ENCODE measurements at places on chromosomes 13 and 19. TPM values are rescaled to one million over a fixed set of nuclear protein-coding genes. Genes with fewer than 3 reads are reported as not detected.

DNA sequence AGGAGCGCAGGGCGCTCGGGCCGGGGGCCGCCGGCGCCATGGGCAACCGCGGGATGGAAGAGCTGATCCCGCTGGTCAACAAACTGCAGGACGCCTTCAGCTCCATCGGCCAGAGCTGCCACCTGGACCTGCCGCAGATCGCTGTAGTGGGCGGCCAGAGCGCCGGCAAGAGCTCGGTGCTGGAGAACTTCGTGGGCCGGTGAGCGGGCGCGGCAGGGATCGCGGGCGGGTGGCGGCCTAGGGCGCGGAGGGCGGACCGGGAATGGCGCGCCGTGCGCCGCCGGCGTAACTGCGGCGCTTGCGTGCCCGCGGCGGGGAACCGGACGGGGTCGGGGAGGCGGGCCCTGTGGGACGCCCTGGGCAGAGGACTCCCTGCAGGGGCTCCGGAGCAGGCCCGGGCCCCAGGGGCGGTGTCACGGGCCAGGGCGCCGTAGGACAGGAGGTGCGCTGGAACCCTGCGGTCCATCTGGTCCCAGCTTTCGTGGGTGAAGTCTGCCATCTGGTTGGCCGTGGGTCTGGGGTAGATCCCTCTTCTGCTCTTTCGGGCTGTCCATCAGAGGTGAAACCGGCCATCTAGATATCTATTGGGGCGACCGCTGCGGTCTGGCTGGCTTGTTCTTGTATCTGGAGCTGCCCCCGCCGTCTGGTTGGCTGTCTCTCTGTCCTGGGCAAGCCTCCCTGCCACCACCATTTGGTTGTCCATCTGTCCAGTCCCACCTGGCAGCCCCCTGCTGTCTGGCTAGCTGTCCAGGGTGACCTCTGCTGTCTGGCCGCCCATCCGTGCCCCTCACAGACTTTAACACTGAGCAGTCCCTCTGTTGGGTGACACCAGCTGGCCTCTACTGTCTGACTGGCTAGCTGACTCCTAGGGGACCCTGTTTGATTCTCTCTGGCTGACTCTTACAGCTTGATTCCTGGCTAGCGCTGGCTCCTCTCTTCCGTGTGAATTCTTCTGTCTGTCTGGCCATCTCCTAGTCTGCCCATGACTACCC lies 622 bp downstream of the DNM2 start:
- DNase-seq = no peak

The DDX39A gene
- 133 TPM for total RNA-seq

DNA sequence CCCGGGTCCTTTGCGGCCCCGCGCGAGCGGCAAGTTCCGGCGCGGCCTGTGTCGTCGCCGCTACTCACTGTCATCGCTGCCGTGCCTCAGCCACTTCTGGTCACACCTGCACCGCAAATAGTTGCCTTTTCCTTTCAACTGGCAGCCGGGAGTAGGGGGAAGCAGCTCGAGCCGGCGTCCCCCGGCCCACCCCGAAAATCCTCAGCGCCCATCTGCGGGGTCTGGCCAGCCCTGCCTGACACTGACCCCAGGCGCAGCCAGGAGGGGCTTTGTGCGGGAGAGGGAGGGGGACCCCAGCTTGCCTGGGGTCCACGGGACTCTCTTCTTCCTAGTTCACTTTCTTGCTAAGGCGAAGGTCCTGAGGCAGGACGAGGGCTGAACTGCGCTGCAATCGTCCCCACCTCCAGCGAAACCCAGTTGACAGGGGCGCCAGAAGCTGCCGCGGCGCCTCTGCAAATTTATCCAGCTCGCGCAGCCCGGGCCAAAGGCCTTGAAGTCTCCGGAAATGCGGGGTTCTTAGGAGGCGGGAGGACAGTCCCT lies 1.7 kb downstream of the PDX1 start:
- DNase-seq = no peak

GRCh38 chr13:98144027-98144741 lies 1.3 kb downstream of the FARP1 start:
- DNase-seq = no peak

The ZNF296 gene
- 0.19 TPM for total RNA-seq

GRCh38 chr13:40164133-40164532 lies 502.3 kb downstream of the FOXO1 start:
- DNase-seq = no peak

The GNG7 gene
- total RNA-seq = 0.71 TPM

DNA sequence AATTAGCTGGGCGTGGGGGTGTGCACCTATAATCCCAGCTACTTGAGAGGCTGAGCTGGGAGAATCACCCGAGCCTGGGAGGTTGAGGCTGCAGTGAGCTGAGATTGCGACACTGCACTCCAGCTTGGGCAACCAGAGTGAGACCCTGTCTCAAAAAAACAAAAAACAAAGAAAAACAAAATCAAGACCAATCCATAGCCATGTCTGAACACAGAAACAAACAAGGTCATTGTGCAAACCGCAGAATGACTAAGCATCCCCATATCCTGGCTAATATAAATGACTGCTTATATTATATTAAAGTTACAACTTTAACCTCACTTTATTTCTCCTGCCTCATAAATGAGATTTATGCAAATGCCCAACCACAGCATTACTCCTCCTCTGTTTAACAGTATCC lies 2.3 kb upstream of the LYPD3 start:
- no peak for DNase-seq

- DNase-seq = peak; percentile 19
Measured at GRCh38 chr19:32223595-32224370, 121.6 kb upstream of the ZNF507 start.

- no peak for DNase-seq
Measured at GRCh38 chr13:97119943-97120342, 102.2 kb upstream of the MBNL2 start.

- DNase-seq = no peak
Measured at GRCh38 chr19:4360641-4361151, 17.3 kb downstream of the MPND start.

DNA sequence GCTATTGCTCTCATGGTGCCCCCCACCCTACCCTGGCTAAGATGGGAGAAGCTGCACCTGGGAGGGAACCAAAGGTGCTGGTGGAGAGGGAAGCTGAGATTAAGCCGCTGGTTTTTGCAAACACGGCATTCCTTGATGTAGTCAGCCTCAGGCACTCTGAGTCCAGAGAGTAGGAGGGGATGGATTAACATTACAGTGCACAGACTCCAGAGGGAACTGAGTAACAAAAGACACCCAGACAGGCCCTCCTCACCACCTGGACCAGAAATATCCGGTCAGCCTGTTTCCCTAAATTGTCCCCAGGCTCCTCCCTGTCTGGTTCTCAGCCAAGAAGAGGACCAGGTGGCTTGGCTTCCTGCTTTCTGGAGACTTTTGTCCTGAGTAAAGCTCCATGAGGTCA lies 28.9 kb upstream of the PABPC3 start:
- DNase-seq = no peak

DNA sequence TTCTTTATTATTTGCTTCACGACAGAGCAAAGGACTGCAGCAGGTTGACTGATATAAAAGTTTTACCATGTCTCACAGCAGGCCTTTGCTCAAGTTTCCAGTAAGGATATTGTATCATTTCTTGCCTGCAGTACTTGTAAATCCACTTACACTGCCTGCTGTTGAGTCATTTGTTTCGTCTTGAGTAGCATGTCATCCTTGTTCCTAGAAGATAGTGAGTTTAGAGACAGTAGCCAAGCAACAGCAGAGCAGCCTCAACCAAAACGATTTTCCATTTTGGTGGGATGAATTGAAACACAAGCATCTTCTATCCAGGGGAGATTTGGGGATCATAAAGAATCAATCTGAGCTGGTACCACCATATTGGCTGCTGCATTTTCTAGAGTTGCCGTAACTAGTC lies 24.0 kb upstream of the ALOX5AP start:
- no peak for DNase-seq

- DNase-seq = no peak
Measured at GRCh38 chr13:46119883-46120614, 15.2 kb upstream of the CPB2 start.

DNA sequence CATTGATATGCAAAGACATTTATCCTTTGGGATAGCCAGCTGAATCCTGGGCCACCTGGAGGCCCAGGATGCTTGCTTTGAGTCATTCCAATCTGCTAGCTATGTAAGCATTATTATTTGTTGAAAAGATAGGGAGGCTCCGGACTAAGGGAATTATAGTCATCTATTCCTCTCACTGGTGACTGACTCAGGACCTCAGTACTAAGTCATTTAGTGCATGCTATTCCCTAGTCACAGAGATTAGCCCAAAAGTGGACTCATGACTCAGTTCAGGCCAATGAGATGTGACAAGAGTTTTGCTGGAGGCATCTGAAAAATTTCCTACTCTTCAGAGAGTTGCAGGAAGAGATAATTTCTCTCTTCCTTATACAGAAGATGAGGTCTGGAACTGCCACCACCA lies 67.9 kb upstream of the ITM2B start:
- DNase-seq = no peak

DNA sequence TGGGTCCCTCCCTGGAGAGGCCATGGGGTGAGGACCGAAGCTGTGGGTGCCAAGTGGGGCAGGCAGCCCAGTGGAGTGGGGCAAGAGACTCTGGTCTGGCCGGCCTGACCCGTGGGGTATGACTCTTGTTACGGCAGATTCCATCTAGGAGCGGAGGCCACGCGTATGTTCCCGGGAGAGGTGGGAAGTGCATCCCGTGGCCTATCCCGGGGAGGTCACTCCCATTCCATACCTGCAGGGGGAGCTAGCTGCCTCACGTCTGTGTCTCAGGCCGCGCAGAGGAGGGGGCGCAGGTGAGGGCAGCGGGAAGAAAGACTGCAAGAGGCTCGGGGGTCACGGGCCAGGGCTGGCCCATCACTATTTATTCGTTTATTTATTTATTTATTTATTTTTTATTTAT lies 4.9 kb downstream of the CSNK1G2 start:
- no peak for DNase-seq

GRCh38 chr13:94602467-94602866 lies 810 bp downstream of the GPR180 start:
- no peak for DNase-seq

The KLF1 gene
- total RNA-seq = 2.5 TPM

- DNase-seq = no peak
Measured at GRCh38 chr13:106440866-106441265, 94.6 kb downstream of the EFNB2 start.

The PALM gene
- 2.2 TPM for total RNA-seq

DNA sequence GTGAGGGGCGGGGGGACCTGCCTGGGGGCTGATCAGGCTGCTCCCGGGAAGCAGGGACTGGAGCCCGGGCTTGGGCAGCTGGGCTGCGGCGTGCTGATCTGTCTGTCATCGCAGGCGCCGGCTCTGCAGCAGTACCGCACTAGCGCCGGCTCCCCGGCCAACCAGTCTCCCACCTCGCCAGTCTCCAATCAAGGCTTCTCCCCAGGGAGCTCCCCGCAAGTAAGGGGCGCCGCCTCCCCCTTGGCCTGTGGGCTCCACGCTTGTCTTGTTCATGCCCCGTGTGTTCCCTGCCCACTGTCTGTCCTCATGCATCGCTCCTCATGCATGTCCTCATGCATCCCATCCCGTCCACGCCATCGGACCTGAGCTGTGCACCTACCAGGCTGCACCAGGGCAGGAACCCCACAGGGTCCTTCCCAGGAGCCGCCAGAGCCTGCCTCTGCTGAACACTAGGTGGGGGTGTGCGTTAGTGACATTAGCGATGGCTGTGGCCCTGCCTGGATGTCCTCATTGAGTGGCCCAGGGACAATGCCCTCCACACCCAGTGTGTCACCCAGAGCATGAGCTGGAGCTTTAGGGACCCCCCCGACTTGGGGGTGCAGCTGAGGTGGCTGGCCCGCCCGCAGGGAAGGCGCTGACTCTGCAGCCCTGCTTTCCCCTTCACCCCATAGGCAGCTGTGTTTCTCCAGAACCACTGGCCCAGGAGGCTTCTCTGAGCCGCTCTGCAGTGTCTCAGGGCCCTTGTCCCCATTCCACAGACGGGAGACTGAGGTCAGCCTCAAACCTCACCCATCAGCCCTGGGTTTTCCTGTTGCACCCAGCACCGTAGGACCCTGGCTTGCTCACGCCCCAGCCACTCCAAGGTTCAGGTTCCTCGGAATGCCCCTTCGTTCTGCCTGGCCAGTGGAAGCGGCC lies 19.5 kb downstream of the COMP start:
- DNase-seq = no peak

The CGB1 gene
- total RNA-seq = not detected

DNA sequence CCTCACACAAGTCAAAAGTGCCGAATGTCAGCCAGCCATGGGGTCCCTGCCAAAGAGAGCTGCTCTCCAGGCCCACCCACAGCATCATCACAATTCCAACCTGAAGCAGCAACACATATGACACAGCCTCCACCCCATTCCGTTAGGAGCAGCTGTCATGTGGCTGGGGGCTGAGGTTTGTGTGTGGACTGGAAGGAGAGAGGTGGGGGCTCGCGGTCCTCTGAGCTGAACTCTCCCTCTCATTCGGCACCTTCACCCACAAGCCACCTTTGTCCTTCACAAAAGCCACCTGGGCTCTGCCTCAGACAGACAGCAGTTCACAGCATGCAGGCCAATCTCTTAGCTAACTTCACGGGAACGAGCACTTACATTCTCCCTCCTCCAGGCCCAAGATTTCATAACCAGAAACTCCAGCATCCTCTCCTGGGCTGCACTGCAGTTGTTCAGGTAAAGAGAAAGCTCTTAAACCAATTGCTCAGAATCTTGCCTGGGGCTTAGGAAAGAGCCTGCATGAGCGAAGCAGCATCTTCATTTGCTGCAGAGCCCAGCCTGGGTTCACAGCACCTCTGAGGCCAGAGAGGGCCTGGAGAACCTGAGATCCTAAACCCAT lies 7.2 kb downstream of the RAB20 start:
- no peak for DNase-seq

The MLLT1 gene
- total RNA-seq = 6.9 TPM

- no peak for DNase-seq
Measured at GRCh38 chr13:96728463-96728862, 265.8 kb downstream of the OXGR1 start.

The FZR1 gene
- total RNA-seq = 18.6 TPM

The FFAR2 gene
- 0.47 TPM for total RNA-seq

DNA sequence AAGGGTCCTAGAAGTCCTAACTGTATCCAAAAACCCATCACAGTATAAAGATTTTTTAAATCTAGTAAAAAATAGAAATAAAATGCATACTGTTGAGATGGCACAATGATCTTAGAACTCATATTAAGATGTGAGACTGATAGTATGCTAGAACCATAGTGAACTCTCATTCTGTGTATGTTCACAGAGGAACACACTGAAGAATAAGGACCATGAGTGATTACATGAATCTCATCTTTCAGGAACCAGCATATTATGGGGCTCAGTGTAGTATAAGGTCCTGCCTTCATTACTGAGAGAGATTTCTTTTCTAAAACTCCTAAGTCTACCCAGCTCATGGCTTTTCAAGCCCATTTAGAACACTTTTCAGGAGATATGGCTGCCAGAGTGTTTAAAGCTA lies 59.8 kb upstream of the RFC3 start:
- no peak for DNase-seq

GRCh38 chr13:113400621-113401451 lies 36.9 kb upstream of the GRTP1 start:
- peak; percentile 12 for DNase-seq

GRCh38 chr13:42477596-42478190 lies 96.3 kb upstream of the TNFSF11 start:
- DNase-seq = no peak
